HCT116 (cell line): ENCODE measurements at places on chromosomes 3 and 15. TPM values are rescaled to one million over a fixed set of nuclear protein-coding genes. Genes with fewer than 3 reads are reported as not detected.

- no peak for DNase-seq
- H3K4me3 ChIP-seq = no peak overlapping the region
- no peaks in the 10 kb centered on the region for H3K4me1 ChIP-seq
- no peak overlapping the region for H3K27ac ChIP-seq
- no peaks in the 10 kb centered on the region for H3K36me3 ChIP-seq
Observed at GRCh38 chr3:185084901-185085300, 68.0 kb downstream of the C3orf70 start.

GRCh38 chr3:94431876-94432570 is 369.2 kb downstream of the NSUN3 start:
- no peaks in the 10 kb centered on the region for H3K27me3 ChIP-seq
- no peaks in the 10 kb centered on the region for H3K4me1 ChIP-seq
- no peak overlapping the region for H3K4me3 ChIP-seq
- no peaks in the 10 kb centered on the region for H3K36me3 ChIP-seq

- H3K27ac ChIP-seq = no peak overlapping the region
- no peak overlapping the region for H3K4me3 ChIP-seq
- H3K36me3 ChIP-seq = no peaks in the 10 kb centered on the region
- H3K27me3 ChIP-seq = no peaks in the 10 kb centered on the region
- DNase-seq = no peak
- H3K4me1 ChIP-seq = no peaks in the 10 kb centered on the region
Observed at GRCh38 chr3:30453360-30454039, 152.9 kb upstream of the TGFBR2 start.

GRCh38 chr15:69725275-69725674 is 272.7 kb downstream of the RPLP1 start:
- DNase-seq = no peak
- no peak overlapping the region for H3K4me3 ChIP-seq
- H3K4me1 ChIP-seq = no peaks in the 10 kb centered on the region
- H3K27ac ChIP-seq = no peak overlapping the region
- no peaks in the 10 kb centered on the region for H3K27me3 ChIP-seq

DNA sequence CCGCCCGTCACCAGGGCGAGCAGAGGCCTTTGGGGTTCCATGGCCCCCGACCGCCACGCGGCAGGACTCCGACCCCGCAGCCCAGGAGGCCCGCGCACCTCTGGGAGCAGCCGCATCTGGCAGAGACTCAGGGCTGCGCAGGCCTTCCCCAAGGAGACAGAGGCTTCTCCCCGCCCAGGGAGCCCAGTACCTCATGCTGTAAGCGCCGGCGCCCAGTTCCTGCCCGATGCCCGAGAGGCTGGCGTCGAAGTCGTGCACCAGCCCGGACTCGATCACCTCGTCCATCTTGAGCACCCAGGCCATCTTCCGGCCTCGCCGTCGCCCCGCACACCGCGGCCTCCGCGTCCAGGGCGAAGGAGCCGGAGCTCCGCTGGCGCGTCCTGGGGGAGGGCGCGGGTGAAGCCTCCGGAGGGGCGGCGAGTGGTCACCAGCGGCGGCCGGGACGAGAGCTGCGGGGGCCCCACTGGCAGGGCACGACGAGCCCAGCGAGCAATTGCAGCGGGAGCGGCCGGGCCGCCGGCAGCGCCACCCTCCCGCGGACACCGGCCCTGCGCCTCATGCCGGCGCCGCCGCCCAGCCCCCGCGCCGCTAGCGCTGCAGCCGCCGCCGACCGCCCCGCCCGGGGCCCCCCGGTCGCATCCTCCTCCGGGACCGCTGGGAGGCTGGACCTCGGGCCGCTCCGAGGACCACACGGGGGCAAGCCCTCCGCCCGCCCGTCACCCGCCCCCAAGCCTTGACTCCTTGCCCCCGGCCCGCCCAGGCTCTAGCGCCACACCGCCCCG is 468 bp downstream of the UBP1 start:
- no peaks in the 10 kb centered on the region for H3K27me3 ChIP-seq
- H3K4me1 ChIP-seq = peaks cover 28% of the 10 kb centered on the region
- H3K4me3 ChIP-seq = peak overlapping the region; percentile 91
- H3K36me3 ChIP-seq = no peaks in the 10 kb centered on the region
- DNase-seq = no peak

- H3K27ac ChIP-seq = no peak overlapping the region
- no peaks in the 10 kb centered on the region for H3K36me3 ChIP-seq
- DNase-seq = no peak
- no peak overlapping the region for H3K4me3 ChIP-seq
- H3K27me3 ChIP-seq = peaks cover 22% of the 10 kb centered on the region
- H3K4me1 ChIP-seq = no peaks in the 10 kb centered on the region
Observed at GRCh38 chr3:140151321-140151720, 216.3 kb downstream of the CLSTN2 start.

DNA sequence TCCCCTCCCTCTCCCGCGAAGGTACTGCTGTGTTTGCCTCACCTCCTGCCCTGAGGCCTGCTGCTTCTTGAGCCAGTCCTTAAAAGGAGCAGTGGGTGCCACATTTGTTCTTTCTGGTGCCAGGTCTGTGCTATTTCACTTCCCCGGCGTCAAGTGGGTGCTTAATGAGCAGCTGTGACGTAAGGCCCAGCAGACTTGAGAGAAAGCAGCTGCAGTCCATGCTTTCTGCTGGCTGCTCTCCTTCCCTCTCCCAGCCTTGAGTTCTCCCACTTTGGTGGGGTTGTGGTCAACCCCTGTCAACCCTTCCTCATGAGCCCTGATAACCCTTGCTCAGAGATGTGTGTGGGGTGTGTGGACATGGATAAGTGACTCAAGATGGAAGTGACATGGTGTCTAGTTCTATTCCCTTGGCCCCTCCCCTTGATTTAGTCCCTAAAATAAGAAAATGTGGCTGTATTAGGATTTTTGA is 6.9 kb downstream of the INAFM2 start:
- no peak for DNase-seq
- no peaks in the 10 kb centered on the region for H3K4me1 ChIP-seq
- H3K4me3 ChIP-seq = no peak overlapping the region
- H3K36me3 ChIP-seq = no peaks in the 10 kb centered on the region
- H3K27me3 ChIP-seq = no peaks in the 10 kb centered on the region

- H3K4me1 ChIP-seq = peaks cover 79% of the 10 kb centered on the region
- peak overlapping the region; percentile 62 for H3K27ac ChIP-seq
- no peak overlapping the region for H3K4me3 ChIP-seq
- H3K36me3 ChIP-seq = no peaks in the 10 kb centered on the region
Observed at GRCh38 chr3:48431224-48432029, 1.5 kb upstream of the PLXNB1 start.

DNA sequence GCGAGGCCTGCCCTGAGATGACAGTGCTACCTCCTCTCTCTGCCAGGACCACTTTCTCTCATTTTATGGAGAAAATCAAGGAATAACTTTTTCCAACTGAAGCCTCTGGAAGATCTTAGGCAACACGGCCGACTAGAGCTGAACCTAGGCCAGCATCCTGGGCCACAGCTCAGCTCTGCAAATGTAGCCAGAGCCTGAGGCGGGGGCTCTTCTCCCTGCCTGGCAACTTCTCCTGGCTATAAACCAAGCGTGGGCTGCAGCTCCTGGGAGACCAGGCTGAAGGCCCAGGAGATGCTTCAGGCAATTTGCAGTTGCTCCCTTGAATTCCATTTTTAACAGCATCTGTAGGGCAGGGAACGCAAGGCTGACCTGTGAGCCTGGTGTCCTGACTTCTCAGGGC is 74.9 kb downstream of the CEMIP start:
- no peak overlapping the region for H3K4me3 ChIP-seq
- peaks cover 71% of the 10 kb centered on the region for H3K4me1 ChIP-seq
- H3K36me3 ChIP-seq = no peaks in the 10 kb centered on the region

DNA sequence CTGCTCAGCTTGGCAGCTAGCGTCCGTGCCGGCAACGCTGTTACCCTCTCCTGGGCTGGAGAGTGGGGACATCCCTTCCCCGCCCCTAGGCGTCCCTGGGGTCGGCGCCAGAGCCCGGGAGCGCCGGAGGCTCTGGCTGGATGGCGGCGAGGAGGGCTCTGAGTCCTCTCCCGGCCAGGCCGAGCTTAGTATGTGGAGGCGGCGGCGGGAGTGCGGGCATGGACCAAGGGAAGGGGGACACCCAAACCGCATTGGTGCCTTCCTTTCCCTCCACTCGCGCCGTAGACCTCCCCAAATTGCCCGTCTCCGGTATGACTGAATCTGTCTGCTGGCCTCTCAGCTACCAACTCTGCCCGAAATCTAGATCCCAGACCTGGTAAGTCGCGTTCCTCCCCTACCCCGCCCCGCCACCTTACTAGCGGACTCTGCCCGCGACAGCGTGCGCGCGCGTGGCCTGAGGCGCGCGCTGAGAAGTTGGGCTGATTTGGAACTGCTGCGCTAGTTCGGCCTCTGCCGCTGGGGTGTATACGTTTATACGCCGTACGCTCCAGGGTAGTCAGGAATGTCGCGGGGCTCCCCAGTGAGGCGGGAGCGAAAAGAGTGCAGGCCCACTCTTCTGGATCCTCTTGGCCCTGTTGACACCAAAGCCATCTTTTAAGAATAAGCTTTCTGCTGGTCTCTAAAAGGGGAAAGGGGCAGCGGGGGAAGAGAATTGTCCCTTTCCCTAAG is 12.2 kb downstream of the ZIC1 start:
- no peak for DNase-seq
- H3K4me3 ChIP-seq = no peak overlapping the region
- H3K4me1 ChIP-seq = no peaks in the 10 kb centered on the region
- H3K27me3 ChIP-seq = no peaks in the 10 kb centered on the region
- no peak overlapping the region for H3K27ac ChIP-seq

DNA sequence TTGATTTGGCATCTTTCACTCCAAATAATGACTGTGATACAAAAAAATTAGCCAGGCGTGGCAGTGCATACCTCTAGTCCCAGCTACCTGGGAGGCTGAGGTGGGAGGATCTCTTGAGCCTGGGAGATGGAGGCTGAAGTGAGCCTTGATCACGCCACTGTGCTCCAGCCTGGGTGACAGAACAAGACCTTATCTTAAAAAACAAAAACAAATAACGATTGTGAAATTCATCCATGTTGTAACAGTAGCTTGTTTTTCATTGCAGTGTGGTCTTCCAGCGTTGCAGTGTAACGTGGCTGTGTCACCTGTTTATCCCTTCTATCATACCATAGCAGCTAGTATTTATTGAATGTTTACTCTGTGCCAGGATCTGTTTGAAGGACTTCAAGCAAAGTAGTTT is 120.9 kb downstream of the ITPR1 start:
- no peak overlapping the region for H3K4me3 ChIP-seq
- H3K27ac ChIP-seq = no peak overlapping the region
- 0 out of 2 replicates have a peak, but pooled peaks cover 4% of the 10 kb centered on the region for H3K27me3 ChIP-seq

DNA sequence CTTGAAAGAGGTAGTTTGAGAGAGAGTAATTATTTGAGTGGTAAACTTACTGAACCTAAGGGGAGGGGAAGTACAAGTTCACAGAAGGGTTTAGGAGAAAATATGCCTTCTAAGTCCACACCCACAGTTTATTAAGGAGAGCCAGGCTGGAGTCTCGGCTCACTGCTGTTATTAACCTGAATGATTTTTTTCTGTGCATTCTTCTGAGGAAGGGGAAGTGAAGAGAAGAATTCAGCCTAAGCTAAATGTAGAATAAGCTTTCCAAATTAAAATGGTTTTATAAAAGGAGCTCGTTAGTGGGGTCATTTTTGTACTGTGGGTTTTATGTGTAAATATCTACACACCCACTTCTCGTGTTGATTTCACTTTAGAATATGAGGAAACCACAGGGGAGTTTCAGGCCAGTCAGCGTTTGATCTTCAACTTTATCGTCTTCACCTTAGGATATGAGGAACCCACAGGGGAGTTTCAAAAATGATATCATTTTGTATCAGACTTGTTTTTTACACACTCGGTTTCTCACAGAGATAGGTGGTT is 1.5 kb downstream of the WHAMM start:
- peaks cover 9% of the 10 kb centered on the region for H3K36me3 ChIP-seq
- H3K27me3 ChIP-seq = no peaks in the 10 kb centered on the region
- H3K4me1 ChIP-seq = peaks cover 26% of the 10 kb centered on the region
- H3K27ac ChIP-seq = peak overlapping the region; percentile 96; the same call in 1 of the 2 replicates
- DNase-seq = no peak
- H3K4me3 ChIP-seq = peak overlapping the region; percentile 66

GRCh38 chr3:25621087-25621486 is 43.6 kb downstream of the TOP2B start:
- no peak for DNase-seq
- H3K27ac ChIP-seq = no peak overlapping the region
- no peak overlapping the region for H3K4me3 ChIP-seq
- peaks cover 8% of the 10 kb centered on the region; the same call in 1 of the 2 replicates for H3K4me1 ChIP-seq
- H3K27me3 ChIP-seq = no peaks in the 10 kb centered on the region

CCNB2 gene
- total RNA-seq = 88.7 TPM

CFAP91 gene
- 0.96 TPM for total RNA-seq

ACOX2 gene
- total RNA-seq = 12.8 TPM

RAMAC gene
- 16.5 TPM for total RNA-seq

CLCN2 gene
- total RNA-seq = 21.6 TPM
